ENCODE measurements at places on chromosomes 3 and 15.

DNA sequence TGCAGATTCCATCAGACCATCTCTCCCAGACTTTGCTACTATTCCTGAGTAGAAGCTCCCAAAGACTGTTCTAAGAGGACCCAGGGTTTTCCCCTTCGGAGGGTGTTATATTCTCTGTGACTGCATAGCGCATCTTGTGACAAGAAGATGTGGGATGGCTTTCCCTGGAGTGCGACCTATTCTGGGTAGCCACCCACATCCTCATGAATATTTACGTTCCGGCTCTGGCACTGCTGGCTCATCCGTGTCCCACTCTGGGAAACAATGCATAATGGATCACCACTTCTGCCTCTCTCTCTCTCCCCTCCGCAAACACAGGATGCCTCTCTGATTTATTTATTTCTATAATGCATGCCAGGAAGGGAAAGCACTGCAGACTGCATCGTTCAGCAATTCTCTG lies 166.1 kb downstream of the PYDC2 start:
- DNase-seq = no peak

DNA sequence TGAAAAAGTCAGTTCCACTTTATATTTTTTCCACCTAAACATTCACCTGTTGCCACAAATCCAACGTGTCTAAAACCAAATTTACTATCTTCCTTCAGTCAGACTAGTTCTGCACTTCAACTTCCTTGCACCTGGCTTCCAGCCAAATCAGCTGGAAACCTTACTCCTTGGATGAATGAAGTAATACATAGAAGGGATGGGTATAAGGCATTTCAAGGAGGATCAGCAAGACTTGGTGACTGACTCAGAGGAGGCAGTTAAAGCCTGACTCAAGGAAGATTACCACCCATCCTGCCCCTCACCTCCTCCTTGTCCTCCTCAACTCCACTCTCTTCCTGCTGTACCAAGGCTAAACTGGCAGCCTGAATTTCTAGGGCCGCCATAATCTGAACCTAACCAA lies 37.1 kb downstream of the QTRT2 start:
- DNase-seq = peak; percentile 2

GRCh38 chr3:126463521-126463920 lies 12.2 kb downstream of the ZXDC start:
- no peak for DNase-seq

GRCh38 chr15:57527382-57528091 lies 64.2 kb upstream of the MYZAP start:
- peak; percentile 69 for DNase-seq

- DNase-seq = peak; percentile 30
Measured at GRCh38 chr15:33136353-33136752, 58.2 kb downstream of the FMN1 start.

- DNase-seq = no peak
Measured at GRCh38 chr3:144497452-144497851, 525.8 kb downstream of the DIPK2A start.

- DNase-seq = no peak
Measured at GRCh38 chr3:35678643-35679161, 39.4 kb downstream of the ARPP21 start.

- DNase-seq = no peak
Measured at GRCh38 chr3:46410669-46411068, 3.6 kb downstream of the CCRL2 start.

- no peak for DNase-seq
Measured at GRCh38 chr3:13533885-13534301, 15.0 kb upstream of the FBLN2 start.

DNA sequence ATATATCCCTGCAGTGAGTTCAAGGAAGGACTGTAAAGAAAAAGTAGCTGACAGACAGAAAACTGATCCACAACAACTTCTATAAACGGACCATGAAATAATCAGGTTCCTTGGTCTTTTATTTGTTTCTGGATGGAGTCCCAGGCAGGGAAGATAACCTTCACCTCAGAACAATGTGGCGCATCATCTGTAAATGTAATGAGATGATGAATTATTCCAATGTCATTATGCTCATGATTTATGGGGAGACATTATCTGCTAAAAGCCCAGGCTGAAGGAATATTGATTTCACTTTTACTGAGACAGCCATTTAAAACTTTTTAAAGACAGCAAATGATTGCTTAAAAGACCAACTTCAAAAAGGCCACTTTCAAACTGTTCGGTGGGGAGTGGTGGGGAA lies 354.9 kb upstream of the ADAMTS9 start:
- no peak for DNase-seq

DNA sequence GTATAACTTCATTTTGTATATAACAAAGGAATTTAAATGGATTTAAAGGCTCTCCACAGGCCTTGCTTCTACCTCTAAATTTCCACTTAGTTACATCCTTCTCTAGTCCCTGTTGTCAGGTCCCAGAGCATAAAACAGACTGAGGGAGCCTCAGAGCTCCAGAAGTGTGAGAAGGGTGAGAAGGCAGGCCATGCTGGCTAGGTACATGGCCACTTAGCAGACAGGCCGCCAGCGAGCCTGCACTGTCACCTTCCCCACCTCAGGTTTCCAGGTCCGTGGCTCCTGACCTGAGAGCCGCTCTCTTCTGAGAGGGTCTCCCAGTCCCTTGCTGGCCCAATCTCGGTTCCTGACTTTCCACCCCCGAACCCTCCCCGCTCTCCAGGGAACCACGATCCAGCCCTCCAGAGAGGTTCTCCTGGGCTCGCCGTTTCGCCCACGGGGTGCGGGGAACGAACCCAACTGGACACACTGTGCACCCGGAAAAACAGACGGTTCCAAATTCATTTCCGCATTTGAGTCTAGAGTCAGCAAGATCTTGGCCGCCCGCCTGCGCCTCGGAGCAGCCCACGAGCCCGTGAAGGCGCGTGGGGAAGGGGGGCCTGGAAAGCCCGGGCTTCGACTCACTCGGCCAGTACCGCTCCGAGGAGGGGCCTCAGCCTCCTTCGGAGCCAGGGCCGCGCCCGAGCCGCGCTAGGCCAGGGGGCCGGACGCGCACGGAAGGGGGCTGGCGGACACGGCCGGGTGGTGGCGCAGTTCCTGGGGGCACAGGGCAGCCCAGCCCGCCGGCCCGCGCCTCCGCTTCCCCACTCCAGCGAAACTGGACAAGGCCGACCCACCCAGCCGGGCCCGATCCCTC lies 16.7 kb upstream of the SOX2 start:
- DNase-seq = no peak

DNA sequence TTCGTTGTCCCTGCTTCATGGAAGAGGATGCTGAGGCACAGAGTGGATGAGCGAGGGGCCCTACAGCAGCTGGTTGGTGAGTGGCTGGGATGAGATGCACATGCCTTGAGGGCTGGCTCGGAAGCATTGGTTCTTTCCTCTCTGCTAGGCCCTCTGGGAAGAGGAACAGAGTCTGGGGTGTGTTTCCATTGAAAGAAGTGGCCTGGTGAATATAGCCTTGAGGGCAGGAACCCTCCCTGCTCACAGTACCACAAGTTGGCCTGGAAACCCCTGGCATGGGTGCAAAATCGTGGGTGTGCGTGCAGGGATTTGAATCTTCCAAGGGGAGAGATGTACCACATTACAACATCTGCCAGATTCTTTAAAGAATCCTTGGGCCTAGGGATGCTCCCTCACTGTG lies 37.6 kb upstream of the ANKRD34C start:
- DNase-seq = no peak

GRCh38 chr3:87674397-87675161 lies 384.2 kb downstream of the CGGBP1 start:
- DNase-seq = no peak

GRCh38 chr15:48423896-48424475 lies 92.8 kb downstream of the DUT start:
- peak; percentile 36 for DNase-seq

DNA sequence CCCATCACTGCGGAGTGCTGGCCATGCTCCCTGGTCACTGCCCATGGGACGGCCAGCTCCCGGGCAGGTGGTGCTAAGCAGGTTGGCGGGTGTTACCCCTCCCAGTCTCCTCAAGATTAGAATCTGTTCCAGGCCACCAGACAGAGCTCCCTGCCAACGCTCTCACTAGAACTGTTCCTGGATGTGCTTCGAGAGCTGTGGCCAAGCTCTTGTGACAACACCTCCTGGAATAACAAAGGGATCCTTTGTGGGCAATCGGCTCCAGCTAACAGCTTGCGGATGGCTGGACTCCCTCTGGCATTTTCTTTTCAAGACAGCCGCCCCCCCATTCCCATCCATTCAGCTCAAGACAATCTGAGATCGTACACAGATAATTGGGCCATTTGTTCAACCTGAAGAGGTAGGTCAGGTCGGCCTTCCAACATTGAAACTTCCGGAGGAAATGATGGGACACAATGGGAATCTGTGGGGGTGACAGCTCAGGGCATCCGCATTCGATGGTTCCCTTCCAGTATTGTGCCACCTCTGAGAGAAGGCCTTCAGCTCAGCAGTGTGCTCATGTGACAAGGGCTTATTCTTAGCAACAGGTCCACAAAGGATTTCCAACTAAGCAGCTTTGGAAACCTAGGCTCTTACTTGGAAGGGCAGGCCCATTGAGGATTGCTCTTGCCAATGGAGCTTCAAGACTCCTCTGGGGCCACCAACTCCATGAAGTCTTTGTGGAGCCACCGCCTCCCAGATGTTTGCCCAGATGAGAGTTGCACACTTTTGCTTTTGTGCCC lies 11.6 kb upstream of the EPHB3 start:
- DNase-seq = no peak

DNA sequence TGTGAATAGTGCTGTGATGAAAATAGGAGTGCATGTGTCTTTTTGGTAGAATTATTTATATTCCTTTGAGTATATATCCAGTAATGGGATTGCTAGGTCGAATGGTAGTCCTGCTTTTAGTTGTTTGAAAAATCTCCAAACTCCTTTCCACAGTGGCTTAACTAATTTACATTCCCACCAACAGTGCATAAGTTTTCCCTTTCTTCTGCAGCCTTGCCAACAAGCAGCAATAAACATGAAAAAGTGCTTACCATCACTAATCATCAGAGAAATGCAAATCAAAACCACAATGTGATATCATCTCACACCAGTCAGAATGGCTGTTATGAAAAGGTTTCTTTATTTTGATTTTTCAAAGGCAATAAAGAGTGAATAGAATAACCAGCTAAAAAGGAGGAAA lies 1105.9 kb downstream of the NAALADL2 start:
- DNase-seq = no peak

DNA sequence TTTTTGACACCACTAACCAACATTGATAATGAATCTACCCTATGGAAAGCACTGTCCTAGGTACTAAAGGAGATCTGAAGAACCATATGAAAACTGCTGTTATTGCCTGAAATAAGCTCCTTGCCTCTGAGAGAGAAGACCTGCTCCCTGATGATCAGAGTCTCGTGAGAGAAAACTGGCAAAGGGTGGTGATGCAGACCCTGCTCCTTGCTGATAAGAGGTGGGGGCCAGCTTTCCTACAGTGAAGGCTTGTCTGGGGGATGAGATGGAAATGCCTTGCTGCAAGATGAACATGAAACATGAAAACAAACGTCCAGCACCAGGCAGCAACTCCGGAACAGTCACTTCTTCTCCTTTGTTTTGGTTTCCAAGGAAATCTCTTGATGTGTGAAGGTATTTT lies 31.9 kb downstream of the RASGRP1 start:
- DNase-seq = no peak

DNA sequence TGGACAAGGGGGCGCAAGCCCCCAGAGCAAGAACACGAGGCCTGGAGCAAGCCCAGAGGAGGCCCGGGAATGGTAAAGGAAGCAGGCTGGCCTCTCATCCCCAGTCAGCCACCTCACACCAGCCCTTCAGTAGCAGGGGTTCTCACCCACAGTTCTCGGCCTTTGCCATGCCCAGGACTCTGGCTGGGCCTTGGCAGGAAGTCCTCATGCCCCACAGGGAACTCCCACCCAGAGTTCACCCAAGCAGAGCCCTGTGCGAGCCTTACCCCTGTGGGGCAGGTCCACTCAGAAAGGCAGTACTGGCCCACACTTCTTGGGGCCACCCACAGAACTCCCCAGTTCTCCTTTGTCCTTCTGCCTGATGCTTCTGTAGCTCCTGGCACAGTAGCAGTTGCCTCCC lies 30.3 kb downstream of the CYP11A1 start:
- DNase-seq = no peak

- peak; percentile 70 for DNase-seq
Measured at GRCh38 chr15:41585127-41586047, 26.4 kb downstream of the TYRO3 start.

GRCh38 chr15:38389924-38390542 lies 63.9 kb upstream of the FAM98B start:
- peak; percentile 45 for DNase-seq

DNA sequence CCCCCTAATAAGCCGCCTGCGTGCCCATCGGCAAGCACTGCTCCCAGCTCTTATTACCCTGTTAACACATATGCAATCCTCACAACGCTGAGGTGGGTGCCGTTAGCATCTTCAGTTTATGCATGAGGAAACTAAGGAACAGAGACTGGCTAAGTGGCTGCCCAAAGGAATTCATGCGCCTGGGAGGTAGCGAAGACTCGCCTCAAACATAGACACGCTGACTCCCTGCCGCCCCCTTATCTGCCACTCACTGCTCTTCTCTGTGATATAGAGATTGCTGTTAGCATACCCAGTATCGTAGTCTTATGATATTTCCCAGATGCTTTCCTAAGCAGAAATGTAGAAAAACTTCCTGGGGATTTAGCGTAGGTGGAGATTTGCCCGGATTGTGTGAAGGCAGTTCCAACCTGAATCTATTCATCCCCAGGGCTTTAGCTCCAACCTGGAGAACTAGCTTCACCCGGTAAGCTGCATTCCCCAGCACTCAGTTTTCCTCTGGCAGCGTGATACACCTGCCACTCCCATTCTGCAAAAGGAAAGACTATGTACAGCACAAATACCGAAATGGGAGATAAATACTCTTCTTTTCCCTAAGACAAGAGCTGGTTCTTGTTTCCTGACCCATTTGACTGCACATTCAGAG lies 23.7 kb upstream of the CD47 start:
- no peak for DNase-seq

GRCh38 chr15:45857291-45857690 lies 222.5 kb downstream of the SQOR start:
- DNase-seq = no peak

DNA sequence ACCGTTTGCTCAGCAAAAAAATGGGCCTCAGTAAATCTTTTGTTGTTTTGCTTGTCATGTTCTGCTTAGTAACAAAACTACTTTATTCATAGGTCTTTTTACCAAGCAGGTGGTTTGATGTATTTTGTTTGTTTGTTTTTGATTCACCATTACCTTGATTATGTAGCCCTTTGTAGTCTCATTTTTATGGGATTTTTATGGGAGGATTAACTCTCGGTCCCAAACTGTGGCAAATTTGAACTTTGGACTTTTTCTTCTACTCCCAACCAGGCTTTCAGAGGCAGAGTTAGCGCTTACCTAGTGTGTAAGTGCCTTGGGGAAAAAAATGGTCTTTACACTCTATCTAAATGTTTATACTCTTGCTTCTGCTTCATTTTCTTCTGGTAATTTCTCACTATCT lies 276.7 kb upstream of the POU1F1 start:
- no peak for DNase-seq

Measured in inflammatory macrophage (primary cell).